Mammary microvascular endothelial cell (primary cell): ENCODE measurements at places on chromosomes 2 and 18. TPM values are rescaled to one million over a fixed set of nuclear protein-coding genes. Genes with fewer than 3 reads are reported as not detected.

The ABCB11 gene
- under 0.01 and 0.05 TPM in 2 replicates for total RNA-seq

The CHN1 gene
- 17.4 and 25.6 TPM in 2 replicates for total RNA-seq

The KATNAL2 gene
- total RNA-seq = 0.54 and 2.2 TPM in 2 replicates

The FHOD3 gene
- total RNA-seq = 0.05 TPM in 1 of 2 replicates, not detected in the other

The PJVK gene
- not detected in 2 replicates for total RNA-seq

The UGT1A6 gene
- not detected in 2 replicates for total RNA-seq

The CD8B2 gene
- total RNA-seq = not detected in 2 replicates

The TMEM150A gene
- total RNA-seq = 13.0 and 13.6 TPM in 2 replicates

The CCBE1 gene
- total RNA-seq = 2.0 and 3.5 TPM in 2 replicates

The TCF7L1 gene
- 2.7 and 2.8 TPM in 2 replicates for total RNA-seq

The DLGAP1 gene
- 0.93 and 1.1 TPM in 2 replicates for total RNA-seq

The ATP6V1B1 gene
- total RNA-seq = 5.8 TPM in 1 of 2 replicates, not detected in the other

The IMP4 gene
- total RNA-seq = 114 TPM in 2 replicates

The RAB31 gene
- total RNA-seq = 24.1 and 27.7 TPM in 2 replicates

The IL1B gene
- total RNA-seq = 4.1 and 7.1 TPM in 2 replicates

The SNTG2 gene
- total RNA-seq = not detected in 2 replicates

The WDCP gene
- total RNA-seq = 10.6 and 12.1 TPM in 2 replicates

The ALKAL2 gene
- total RNA-seq = not detected in 2 replicates

The GAL3ST2 gene
- total RNA-seq = not detected in 2 replicates

The ABCB6 gene
- total RNA-seq = 15.5 and 15.6 TPM in 2 replicates

The COLEC12 gene
- 1.7 TPM in 2 replicates for total RNA-seq

The DLX2 gene
- not detected in 2 replicates for total RNA-seq

The TRIM43 gene
- total RNA-seq = not detected in 2 replicates

The ELMOD3 gene
- total RNA-seq = 10.3 and 10.7 TPM in 2 replicates

The IMPA2 gene
- total RNA-seq = 5.9 and 8.7 TPM in 2 replicates

The POMC gene
- total RNA-seq = 6.3 and 7.2 TPM in 2 replicates

The RAB6C gene
- not detected in 2 replicates for total RNA-seq

The CYTIP gene
- total RNA-seq = not detected in 2 replicates

The SERPINB3 gene
- not detected in 2 replicates for total RNA-seq

The NCKAP5 gene
- total RNA-seq = 0.13 and 0.49 TPM in 2 replicates

The REEP1 gene
- total RNA-seq = 0.40 and 1.0 TPM in 2 replicates

The VAPA gene
- total RNA-seq = 175 and 198 TPM in 2 replicates

The TMEM182 gene
- 0.20 TPM in 1 of 2 replicates, not detected in the other for total RNA-seq

The KIF5C gene
- total RNA-seq = 0.25 and 0.33 TPM in 2 replicates

The FOXD4L1 gene
- 0.07 TPM in 1 of 2 replicates, not detected in the other for total RNA-seq

The TNFAIP6 gene
- total RNA-seq = 0.64 TPM in 1 of 2 replicates, not detected in the other

The NPAS2 gene
- total RNA-seq = 6.8 and 21.7 TPM in 2 replicates

The AKAIN1 gene
- total RNA-seq = not detected in 2 replicates

The NYAP2 gene
- total RNA-seq = not detected in 2 replicates

The HOXD9 gene
- total RNA-seq = 13.6 and 17.2 TPM in 2 replicates

The SOCS6 gene
- total RNA-seq = 9.4 and 12.4 TPM in 2 replicates

The COL4A3 gene
- not detected in 2 replicates for total RNA-seq

The NXPH2 gene
- not detected in 2 replicates for total RNA-seq

The SCN3A gene
- 0.98 and 2.1 TPM in 2 replicates for total RNA-seq

The MAIP1 gene
- 23.6 and 23.9 TPM in 2 replicates for total RNA-seq

The HOXD1 gene
- 3.7 and 7.3 TPM in 2 replicates for total RNA-seq

The DAW1 gene
- total RNA-seq = 0.20 and 0.25 TPM in 2 replicates

The IL1RL1 gene
- total RNA-seq = 21.5 and 21.9 TPM in 2 replicates

The SIX3 gene
- not detected in 2 replicates for total RNA-seq
